Bronchial epithelial cell (primary cell): ENCODE measurements at places on chromosomes 6 and 20. TPM values are rescaled to one million over a fixed set of nuclear protein-coding genes. Genes with fewer than 3 reads are reported as not detected.

- DNase-seq = no peak
Observed at GRCh38 chr6:106110164-106110826, 24.2 kb downstream of the PRDM1 start.

DNA sequence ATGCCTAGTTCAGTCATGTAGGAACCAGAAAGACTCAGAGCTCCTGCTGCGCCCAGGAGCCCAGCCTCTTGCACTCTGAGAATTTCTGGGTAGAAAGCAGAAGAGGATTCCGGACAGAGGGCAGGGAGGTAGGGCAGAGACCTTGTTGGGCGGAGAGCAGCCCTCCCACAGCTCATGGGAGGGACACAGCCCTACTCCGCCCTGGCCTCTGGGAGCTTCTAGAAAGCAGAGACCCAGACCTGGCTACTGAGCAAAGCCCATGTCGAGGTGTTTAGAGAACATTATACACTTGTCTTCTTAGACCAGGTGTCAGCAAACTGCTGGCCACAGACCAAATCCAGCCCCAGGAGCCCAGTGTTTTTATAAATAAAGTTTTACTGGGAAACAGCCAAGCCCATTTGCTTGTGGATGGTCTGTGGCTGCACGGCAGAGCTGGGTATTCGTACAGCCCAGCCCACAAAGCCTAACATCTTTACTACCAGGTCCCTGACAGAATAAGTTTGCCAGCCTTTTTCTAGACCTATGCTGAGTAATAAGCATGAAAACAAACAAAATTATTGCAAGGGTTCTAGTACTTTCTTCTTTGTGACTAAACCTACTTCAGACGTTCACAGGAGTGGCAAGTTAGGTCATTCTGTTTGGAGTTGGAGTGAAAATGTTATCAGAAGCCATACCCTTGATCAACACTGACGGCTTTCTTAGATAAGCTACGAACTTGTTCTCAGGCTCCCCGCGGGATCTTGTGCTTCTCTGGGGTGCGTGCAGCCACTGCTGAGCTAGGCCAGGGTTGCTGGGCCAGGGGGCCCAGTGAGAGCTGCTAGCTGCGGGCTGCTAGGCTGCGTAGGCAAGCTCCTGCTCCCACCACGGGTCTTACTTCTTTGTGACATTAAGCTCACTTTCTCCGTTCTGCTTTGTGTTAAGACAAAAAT, 235.1 kb upstream of the FOXQ1 start:
- DNase-seq = no peak

GRCh38 chr6:35406711-35407485, 45.2 kb upstream of the FANCE start:
- DNase-seq = no peak

The NKAIN4 gene
- total RNA-seq = 0.13 and 1.1 TPM in 2 replicates

The EBF4 gene
- total RNA-seq = 0.64 and 1.3 TPM in 2 replicates
